ENCODE measurements at places on chromosomes 1 and 21.

- no peak for DNase-seq
These were observed 640.2 kb upstream of the CAMK1G start for GRCh38 chr1:208943291-208943690.

DNA sequence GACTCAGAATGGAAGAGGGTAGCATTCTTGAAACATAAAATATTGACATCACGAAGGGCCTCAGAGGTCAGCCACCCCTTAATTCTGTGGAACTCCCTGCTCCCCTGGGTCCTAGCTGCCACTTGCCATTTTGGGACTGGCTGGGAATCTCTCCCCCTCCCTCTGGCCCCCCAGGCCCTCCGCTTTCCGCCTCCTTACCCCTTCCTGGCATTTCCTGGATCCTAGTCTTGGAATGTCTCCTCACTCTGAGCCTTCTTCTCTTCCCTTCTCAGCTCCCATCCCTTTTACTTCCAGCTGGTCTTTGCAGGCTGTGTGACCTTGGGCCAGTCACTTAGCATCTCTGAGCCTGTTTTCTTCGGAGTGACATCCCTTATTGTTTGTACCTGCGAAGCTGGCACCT lies 4.5 kb downstream of the PADI1 start:
- no peak for DNase-seq

DNA sequence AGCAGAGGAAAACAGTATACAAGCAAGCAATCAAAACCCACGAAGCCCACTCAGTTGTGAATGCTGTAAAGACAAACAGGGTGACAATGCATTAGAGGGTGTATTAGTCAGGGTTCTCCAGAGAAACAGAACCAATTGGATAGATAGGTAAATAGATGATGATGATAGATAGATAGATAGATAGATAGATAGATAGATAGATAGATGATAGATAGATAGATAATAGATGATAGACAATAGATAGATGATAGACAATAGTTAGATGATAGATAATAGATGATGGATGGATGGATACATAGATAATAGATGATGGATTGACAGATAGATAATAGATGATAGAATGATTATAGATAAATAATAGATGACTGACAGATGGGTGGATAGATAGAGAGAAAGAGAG lies 48.3 kb downstream of the LRRC38 start:
- no peak for DNase-seq

- no peak for DNase-seq
These were observed 11.0 kb upstream of the PRKCZ start for GRCh38 chr1:2039251-2039650.

GRCh38 chr1:181779343-181779742 lies 282.2 kb downstream of the ZNF648 start:
- DNase-seq, result no peak

DNA sequence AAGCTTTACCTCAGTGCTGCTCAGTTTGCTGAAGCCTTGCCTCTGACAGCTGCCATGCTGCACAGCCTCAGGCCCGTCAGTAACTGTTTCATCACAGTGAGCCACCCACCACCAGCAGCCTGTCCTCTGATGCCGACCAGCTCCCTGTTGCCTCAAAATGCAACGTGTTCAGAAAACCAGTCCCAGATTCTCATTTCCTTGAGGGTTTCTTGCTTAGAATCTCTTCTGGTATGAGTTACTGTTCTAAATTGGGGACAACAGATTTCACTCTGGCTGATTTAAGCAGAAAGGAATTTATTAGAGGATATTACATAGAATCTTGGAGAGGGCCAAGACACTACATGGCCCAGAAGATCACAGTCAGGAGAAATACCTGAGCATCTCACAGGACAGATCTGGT lies 11.0 kb downstream of the UBL4B start:
- DNase-seq, result no peak

DNA sequence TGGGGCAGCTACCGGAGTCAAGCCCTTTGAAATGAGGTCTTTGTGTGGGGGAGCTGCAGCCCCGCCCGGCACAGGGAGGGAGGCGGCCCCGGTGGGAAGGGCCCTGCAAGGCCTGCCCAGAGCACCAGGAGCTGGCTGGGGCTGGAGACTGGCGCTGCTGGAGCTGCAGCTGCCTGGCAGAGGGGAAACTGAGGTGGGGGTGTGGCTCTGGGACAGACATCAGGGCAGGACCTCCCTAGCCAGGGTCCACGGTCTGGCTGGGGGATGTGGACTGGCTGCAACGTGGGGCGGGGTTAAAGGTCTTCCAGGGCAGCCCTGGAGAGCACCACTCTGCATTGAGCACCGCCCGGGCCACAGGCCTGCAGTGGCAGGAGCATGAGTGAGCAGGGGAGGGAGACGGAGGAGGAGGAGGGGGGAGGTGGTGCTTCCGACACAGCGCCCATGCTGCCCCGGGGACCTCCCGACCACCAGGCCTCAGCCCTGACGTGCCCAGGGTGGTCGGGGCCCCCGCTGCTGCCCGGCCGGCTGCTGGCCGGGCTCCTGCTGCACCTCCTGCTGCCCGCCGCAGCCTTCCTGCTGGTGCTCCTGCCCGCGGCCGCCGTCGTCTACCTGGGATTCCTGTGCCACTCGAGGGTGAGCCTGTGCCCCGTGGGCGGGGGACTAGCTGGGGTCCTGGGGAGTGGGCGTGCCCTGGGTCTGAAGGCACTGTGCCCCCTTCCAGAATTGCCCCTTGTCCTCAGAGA lies 4.8 kb upstream of the ANKRD65 start:
- DNase-seq, result no peak

DNA sequence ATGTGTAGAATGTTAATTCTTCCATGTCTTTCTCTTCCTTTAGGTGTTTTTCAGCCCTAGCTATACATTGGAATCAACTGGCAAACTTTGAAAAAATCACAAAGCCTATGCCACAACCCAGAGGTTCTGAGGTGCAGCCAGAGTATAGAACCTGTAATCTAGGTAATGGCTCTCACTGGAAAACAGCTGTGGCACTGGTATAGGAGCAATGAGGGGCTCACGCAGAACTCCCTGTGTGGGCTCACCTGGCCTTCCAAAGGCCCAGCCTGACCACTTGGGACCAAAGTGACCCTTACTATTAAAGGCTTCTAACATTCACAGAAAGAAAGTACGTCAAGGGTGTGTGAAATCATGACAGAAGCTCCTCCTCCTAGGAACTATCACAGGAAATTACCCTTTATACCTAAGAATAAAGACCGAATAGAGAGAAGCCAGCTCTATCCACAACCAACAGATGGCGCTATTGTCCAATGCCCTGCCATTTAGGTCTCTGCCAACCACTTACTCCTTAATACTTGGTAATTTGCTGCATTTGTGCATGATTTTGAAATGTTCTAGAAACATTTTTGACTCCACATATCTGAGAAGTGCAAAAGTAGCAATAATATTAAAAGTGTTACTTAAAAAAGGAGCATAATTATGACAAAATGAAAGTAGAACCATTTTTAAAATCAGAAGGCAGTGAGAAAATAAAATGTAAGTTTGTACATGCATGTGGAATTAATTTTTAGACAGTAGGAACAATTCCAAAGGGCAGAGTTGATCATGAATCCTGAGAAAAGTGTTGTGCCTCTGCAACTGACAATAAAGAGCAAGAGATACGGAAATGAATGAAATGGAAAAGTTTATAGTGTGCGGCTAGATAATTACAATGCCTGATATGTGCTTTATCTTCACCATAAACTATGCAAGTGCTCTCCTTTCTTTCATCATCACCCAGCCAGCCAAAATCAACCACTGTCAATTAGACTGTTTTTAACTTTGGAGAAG lies 93.1 kb upstream of the HAO2 start:
- DNase-seq, result no peak

- no peak for DNase-seq
These were observed 22.3 kb downstream of the KNCN start for GRCh38 chr1:46529031-46529630.

DNA sequence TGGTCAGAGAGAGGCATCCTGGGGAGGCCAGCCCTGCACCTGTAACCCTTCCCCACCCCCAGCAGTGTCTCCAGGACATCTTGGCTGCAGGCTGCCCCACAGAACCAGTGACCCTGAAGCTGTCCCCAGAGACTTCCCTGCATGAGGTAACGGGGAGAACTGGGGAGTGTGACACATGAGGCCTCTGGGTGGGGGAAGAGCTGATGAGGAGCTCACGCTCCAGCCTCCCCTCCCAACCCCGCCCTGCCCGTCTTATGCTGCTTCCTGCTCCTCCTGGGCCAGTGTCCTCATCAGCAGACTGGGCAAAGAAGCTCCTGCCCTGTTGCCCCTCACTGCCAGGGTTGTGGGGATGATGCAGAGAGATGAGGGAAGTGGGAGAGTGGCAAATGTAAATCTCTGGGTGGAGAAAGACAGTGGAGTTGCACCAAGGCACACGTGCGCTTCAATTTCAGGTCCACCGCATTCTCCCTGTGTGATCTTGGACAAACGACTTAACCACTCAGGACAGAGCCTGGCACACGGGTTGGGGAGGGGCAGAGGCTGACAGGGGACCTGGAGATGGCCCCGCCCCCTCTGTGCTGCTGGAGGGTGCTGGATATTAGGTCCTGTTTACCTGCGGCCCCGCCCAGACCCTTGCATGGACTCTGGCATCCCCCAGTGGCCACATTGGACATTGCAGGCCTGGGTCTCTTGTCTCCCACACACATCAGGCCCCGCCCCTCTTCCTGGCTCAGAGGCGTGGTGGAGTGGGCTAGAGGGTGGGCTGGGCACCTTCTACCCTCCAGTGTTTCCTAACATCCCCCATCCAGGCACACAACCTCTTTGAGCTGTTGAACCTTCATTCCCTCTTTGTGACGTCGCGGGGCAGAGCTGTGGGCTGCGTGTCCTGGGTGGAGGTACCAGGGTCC lies 12.3 kb downstream of the CLCNKB start:
- peak; percentile 75 for DNase-seq

DNA sequence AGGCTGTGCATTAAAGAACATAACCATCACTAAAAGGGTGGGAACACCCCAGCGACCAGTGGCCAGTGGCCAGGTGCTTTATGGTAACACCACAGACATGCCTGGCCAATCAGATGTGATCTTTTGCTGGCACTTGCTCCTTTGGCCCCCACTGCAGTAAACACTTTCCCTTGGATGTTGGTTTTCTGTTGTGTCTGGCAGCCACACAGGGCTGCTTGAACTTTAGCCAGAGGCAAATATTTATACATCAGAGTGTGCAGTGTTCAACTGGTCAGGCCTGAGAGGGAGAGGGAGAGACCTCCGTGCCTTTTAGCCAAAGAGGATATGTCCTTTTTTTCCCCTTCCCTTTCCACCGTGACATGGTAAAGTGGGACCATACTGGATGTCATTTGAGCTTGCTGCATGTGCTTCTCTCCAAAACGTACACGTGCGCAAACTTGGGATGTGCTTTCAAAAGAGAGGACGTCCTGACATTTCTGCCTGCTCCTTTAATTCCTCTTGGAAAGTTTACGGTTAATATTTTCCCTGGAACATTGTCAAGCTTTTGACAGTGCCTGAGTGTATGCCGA lies 101.2 kb downstream of the NFIA start:
- DNase-seq, result no peak

GRCh38 chr1:10662824-10663677 lies 133.4 kb downstream of the CASZ1 start:
- DNase-seq, result no peak

- no peak for DNase-seq
These were observed 20.3 kb upstream of the MPZL1 start for GRCh38 chr1:167701510-167701909.

DNA sequence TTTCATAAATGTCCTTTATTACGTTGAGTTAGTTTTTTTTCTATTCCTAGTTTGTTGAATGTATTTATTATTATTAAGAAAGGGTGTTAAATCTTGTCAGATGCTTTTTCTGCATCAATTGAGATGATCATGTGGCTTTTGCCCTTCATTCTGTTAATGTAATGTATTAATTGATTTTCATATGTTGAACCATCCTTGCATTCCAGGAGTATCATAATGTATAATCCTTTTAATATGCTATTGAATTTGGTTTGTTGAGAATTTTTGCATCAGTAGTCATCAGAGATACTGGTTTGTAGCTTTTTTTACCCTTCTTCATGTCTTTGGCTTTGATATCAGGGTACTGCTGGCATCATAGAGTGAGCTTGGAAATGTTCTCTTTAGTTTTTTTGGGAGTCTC lies 100.0 kb downstream of the POFUT2 start:
- no peak for DNase-seq

DNA sequence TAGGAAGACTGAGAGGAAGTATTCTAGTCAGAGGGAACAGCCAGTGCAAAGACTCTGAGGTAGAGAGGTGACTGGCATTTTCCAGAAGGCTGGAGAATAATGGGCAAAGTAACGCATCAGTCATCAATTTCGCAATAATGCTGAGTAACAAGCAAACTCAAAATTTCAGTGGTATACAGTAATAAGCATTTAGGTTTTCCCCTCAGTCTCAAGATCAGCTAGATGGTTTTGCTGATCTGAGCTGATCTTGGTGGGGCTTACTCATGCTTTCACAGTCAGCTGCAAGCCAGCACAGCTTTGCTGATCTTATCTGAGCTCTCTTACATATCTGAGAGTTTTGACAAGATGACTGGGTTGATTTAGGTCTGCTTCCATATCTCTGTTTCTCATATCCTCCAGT lies 108.7 kb downstream of the TSEN15 start:
- no peak for DNase-seq

DNA sequence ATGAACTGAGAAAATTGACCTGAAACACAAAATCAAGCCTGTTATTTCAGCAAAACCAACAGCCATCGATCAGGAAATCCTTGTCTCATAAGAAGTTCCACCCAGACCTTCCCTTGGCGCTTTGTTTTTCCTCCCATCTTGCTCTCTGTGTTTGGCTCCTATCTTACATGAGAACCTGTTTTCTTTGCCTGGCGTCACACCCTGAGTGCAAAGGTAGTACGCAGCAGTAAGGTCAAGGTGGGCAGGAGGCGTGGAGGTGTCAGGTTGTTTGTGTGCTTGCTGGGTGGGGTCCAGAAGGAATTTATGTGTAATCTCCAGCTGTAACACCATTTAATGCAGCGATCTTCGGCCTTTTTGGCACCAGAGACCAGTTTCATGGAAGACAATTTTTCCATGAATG lies 50.5 kb downstream of the C1orf21 start:
- no peak for DNase-seq

- DNase-seq, result no peak
These were observed 18.9 kb upstream of the MEAF6 start for GRCh38 chr1:37533317-37534093.

DNA sequence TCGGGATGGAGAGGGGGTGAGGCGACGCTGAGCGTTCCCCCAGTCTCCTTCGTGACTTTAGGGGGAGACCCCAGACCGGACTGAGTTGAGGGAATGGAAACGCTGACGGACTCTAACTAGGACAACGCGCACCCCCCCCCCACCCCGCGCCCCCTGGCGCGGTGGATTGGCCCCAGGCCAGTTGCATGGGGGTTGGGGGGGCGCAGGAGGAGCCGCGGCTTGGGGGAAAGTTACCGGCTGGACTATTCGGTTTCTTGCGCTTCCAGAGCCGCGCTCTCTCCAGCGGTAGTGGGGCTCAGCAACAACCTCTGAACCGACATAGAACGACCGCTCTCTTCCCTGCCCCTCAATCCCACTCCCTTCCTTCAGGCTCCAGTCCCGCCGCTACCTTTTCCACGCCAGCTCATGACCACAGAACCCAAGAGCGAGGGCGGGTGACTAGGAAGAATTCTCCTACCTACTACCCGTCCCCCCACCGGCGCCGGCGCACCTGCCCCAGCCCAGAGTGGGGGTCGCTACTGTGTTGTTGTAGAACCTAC lies 694 bp downstream of the ZBTB7B start:
- no peak for DNase-seq

GRCh38 chr1:55700359-55701130 lies 485.4 kb upstream of the USP24 start:
- DNase-seq, result no peak

Measured in activated naive CD4-positive, alpha-beta T cell (primary cell).